ENCODE measurements at places on chromosomes 11 and 22.

DNA sequence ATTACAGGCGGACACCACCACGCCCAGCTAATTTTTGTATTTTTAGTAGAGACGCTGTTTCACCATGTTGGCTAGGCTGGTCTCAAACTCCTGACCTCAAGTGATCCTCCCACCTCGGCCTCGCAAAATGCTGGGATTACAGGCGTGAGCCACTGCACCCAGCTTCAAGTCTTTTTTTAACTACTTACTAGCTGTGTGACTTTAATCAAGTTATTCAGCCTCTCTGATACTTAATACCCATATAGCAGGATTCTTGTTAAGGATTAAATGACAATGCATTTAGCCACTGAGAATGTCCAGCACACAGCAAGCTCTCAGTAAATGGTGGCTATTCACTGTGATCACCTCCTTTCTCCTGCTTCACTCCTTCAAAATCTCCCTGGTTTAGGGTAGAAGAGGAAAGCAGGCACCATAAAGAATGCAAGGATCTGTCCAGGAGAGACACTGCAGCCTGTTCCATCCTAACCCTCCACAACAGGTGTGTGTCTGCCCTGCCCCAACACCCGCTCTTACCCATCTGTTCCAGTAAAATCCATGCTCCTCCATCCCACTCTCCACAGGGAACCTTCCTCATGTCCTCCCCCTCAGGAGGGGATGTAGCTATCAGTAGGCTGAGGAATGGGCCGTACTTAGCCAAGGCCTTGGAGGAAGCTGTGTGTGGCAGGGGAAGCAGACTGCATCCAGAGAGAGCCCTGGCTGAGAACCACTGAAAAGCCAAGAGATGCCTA is 69.3 kb downstream of the MICAL3 start:
- DNase-seq: no peak

GRCh38 chr11:13761716-13762115 is 93.2 kb downstream of the FAR1 start:
- no peak for DNase-seq

GRCh38 chr11:17471501-17471900 is 5.1 kb downstream of the ABCC8 start:
- DNase-seq: no peak

DNA sequence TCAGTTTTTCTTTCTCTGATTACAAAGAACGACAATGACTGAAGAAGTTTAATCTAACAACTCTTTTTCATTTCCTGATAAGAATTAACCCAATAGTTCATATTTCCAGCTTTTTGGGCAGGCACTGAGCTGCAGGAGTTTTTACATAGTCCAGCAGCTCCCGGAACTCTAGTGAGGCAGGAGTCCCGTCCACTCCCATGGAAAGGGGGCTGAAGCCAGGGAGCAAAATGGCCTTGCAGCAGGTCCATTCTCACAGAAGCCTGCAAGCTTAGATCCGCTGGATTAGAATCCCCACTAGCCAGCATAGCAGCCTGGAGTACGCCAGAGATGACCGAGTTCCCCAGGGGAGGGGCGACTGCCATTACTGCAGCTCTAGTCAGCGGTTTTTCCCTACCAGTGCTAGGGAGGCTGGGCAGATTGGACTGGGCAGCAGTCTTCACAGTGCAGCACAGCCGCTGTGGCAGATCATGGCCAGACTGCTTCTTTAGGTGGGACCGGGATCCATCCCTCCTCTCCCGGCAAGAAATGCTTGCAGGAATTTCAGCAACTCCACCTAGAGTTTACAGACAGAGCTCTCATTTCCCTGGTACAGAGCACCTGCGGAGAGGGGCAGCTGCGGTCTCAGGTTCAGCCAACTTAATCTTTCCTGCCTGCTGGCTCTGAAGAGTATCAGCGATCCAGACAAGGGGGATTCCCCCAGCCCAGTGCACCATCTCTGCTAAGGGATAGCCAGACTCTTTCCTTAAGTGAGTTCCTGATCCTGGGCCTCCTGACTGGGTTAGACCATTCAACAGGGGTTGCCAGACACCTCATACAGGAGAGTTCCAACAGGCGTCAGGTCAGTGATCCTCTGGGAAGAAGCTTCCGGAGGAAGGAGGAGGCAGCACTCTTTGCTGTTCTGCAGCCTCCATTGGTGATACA is 742 bp upstream of the CASP4 start:
- DNase-seq: peak; percentile 44

DNA sequence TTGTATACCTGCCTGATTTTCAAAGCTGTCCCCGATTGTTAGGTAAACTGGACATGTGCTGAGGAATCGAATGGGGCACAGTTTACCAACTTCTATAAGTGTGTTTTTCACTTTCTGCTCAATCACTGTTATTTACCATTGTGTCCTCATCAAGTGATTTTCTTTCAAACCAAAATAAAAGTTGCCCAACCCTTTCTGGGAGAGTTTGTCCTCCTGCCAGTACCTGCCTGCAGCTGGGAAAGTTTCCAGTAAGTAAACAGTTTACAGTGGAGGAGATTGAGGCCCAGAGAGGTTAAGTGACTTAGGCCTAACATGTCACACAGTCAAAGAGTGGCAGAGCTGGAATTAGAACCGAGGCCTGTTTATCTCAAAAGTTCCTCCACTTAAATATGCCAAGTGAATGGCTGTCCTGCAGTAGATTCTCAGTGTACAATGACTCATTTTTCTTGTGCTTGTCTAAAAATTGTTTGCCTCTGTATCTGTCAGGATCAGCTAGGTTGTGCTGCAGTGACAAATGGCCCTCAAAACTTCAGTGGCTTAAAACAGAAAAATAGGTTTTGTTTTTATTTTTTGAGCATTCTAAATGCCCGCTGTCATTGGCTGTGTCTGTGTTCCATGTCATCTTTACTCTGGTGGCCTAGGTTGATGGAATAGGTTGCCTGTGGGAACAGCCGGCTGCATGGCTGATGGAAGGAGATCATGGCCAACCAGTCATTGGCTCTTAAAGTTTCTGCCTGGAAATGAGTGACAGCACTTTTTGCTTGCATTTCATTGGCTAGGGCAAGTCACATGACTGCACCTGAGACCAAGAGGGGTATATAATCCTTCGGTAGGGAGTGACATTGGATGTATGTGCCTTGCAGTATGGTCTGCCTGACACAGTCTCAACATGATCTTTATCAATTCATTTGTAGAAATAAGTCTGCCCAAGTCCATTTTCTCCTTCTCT is 61.8 kb upstream of the CRYBB3 start:
- DNase-seq: no peak

DNA sequence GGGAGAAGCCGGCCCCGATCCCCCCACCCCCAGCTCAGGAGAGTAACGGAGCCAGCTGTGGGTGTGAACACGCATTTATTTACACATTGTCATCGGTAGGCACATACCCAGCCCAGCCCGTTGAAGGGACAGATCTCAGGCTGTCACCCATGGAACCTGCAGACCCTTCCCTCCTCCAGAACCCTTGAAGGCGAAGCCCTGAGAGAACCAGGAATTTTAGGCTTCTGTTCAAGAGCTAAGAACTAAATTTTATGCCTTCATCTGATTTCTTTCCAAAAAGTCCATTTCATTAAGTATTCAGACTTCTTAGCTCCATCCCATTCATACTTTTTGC is 379 bp upstream of the BRMS1 start:
- DNase-seq: no peak

DNA sequence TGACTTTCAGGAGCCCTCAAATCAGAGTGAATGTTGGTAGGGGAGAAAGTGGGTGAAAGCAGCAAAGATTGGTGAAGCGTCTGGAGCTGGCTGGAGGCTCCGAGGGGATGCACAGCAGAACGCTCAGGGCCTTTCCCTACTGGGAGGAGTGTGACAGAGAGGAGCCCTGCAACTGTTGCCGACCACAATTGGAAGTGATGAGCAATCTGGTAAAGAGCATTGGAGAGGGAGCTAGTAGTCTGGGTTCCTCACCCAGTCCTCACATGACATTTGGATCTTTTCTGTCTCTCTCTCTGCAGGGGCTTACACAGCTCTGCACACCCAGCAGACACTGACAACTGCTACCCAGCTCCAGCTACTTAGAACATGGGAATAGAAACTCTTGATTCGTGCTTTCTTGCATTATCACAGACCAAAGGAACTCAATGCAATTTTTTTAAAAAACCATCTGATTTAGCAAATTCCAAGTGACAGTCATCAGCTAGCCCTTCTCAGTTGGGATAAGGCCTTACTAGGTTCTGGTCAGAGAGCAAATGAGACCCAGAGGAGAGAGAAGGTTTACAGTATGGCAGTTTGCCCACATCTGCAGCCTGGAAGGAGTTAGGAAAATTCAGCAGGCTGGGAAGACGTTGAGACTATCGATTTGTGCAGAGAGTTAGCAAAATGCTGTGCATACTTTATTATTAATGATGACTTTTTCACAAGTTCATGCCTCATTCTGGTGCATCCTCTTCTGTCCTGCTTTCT is 278.0 kb upstream of the PLET1 start:
- DNase-seq: no peak

GRCh38 chr11:64951529-64951928 is 15.8 kb upstream of the GPHA2 start:
- no peak for DNase-seq
